ENCODE measurements at places on chromosomes 2 and 18.

DNA sequence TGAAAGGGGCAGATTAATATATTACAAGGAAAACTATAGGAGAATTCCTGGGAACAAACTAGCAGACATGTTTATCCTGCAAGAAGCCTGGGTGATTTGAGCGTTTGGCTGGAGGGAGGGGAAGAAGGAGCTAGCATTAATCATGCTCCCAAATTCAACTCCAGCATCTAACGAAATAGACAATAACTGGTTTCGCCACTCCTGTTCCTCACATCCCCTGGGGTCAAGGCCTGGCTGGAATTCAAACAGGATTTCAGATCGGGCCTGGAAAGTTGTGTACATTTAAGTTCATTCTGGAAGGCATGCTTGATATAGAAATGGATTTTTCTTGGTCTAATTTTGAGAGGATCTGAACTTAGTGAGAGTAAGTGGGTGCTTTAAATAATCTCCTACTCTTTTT, 126.1 kb upstream of the CTAGE1 start:
- DNase-seq = no peak
- H3K4me3 ChIP-seq = no peak overlapping the region
- H3K27me3 ChIP-seq = no peaks in the 10 kb centered on the region
- H3K27ac ChIP-seq = no peak overlapping the region
- H3K36me3 ChIP-seq = no peaks in the 10 kb centered on the region
- H3K4me1 ChIP-seq = peaks cover 17% of the 10 kb centered on the region

DNA sequence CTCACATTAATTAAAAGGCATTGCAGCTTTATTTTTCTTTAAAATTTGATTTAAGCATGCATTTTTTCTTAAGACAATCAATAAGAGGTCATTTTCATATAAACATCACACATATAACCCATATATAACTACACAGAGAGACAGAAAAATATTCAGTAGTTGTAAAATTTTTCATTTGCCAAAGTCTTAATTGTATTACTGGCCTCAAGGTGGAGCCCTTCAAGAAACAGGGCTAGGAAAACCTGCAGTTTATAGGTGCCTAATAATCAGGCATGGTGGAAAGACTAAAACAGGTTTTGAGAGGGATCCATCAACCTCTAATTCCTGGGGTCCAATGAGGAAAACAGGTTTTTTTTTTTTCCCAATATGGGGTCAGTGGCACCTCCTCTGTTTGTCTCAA, 71.3 kb upstream of the ZNF804A start:
- no peak for DNase-seq
- H3K36me3 ChIP-seq = no peaks in the 10 kb centered on the region

GRCh38 chr2:210859314-210859713, 302.9 kb downstream of the CPS1 start:
- H3K4me1 ChIP-seq = no peaks in the 10 kb centered on the region
- H3K4me3 ChIP-seq = no peak overlapping the region
- no peaks in the 10 kb centered on the region for H3K27me3 ChIP-seq
- DNase-seq = no peak
- H3K36me3 ChIP-seq = no peaks in the 10 kb centered on the region

DNA sequence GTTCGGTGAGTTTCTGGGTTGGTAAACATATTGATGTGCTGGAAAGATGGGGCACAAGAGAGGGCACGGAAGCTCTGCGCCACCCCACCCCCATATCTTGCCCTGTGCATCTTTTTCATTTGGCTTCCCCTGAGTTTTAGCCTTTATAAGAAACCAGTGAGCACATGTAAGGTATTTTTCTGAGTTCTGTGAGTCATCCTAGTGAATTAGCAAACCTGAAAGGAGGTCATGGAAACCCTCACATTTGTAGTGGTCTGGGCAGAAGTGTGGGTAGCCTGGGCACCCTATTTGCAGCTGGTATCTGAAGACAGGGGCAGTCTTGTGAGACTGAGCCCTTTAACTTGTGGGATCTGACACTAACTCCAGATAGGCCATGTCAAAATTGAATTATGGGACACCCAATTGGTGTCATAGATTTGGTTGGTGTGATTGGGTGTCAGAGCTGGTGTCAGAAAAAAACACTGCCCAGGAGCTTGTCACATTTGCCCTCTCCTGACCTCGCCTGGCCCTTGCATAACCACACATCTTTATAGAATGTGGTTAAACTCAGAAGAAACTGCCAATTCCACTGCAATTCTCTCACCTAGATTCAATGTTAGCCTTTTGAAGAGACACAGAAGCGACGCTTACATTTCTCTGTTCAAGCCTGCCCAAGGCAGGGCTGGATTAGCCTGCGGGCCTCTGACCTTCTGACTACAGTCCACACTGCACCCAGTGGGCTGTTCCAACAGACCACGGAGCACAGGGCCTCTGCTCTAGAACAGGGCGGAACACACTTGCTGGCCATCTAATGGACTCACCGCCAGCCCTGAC, 12.0 kb upstream of the GALM start:
- H3K27ac ChIP-seq = no peak overlapping the region
- H3K27me3 ChIP-seq = no peaks in the 10 kb centered on the region
- no peaks in the 10 kb centered on the region for H3K36me3 ChIP-seq
- H3K4me1 ChIP-seq = no peaks in the 10 kb centered on the region
- DNase-seq = no peak
- no peak overlapping the region for H3K4me3 ChIP-seq

GRCh38 chr18:80034852-80035406, 695 bp downstream of the RBFA start:
- peaks cover 2% of the 10 kb centered on the region for H3K4me1 ChIP-seq
- peak overlapping the region; percentile 77 for H3K27ac ChIP-seq
- no peaks in the 10 kb centered on the region for H3K36me3 ChIP-seq
- no peak for DNase-seq

- H3K36me3 ChIP-seq = no peaks in the 10 kb centered on the region
- no peaks in the 10 kb centered on the region for H3K27me3 ChIP-seq
- no peaks in the 10 kb centered on the region for H3K4me1 ChIP-seq
- no peak overlapping the region for H3K27ac ChIP-seq
- no peak for DNase-seq
These were observed 795.7 kb downstream of the DCC start for GRCh38 chr18:53135654-53136053.

DNA sequence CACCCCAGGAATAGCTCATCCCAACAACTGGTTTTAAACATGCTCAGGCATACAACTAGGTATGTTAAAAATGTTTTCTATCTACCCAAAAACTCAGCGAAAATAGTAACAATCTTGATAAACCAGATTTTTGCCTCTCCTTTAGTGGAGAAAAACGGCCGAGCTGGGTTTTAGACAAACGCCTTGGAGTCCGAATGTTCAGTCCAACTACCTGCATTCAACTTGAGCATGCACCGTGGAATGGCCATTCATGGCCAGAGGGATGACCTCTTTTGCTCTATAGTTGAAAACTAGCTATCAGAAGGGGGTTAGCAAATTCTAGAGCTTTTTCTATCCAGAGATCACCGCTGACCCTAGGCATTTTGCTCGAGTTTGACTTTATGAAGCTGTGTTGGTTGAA, 30.8 kb downstream of the PDIA6 start:
- no peaks in the 10 kb centered on the region for H3K36me3 ChIP-seq
- H3K27ac ChIP-seq = no peak overlapping the region
- no peaks in the 10 kb centered on the region for H3K4me1 ChIP-seq
- H3K4me3 ChIP-seq = no peak overlapping the region
- H3K27me3 ChIP-seq = no peaks in the 10 kb centered on the region
- no peak for DNase-seq
